Suppressor macrophage treated with lipopolysaccharide for 4 hours (primary cell): ENCODE measurements at places on chromosomes 7 and 10.

- DNase-seq: no peak
Observed at GRCh38 chr7:30896036-30896435, 15.6 kb upstream of the AQP1 start.

DNA sequence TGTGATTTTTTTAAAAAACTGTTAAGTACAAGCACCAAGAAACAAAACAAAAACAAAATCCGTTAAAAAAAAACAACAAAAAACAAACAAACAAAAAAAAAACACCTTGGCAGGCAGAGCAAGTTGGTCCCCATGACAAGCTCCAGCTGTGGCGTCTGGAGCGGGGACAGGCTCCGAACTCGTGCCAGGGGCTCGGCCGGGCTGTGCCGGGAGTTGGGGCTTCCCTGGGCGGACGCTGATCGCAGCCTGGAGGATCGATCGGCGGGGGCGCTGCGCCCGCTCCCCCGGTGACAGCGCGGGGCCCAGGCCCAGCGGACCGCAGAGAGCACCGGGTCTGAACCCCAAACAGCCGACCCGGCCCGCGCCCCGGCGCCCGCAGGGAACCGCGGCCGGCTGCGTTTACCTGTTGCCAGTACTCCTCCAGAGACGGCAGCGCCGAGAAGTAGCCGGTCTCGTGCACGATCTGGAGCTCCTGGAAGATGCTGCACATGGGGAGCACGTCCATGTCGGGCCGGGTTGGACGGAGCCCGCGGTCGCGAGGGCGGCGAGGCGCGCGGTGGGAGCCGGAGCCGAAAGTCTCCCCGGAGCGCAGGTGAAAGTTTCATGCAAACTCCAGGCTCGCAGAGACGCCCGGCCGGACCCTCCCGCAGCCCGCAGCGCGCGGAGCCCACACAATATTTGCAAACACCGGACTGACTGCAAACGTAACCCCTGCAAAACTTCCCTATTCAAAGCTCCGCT, at the start of gene KLF6:
KLF6 (minus strand) TSS at position 700 of the 741 bp plus-strand sequence; CDS start at position 505, 195 bp downstream.
- peak; percentile 62 for DNase-seq

DNA sequence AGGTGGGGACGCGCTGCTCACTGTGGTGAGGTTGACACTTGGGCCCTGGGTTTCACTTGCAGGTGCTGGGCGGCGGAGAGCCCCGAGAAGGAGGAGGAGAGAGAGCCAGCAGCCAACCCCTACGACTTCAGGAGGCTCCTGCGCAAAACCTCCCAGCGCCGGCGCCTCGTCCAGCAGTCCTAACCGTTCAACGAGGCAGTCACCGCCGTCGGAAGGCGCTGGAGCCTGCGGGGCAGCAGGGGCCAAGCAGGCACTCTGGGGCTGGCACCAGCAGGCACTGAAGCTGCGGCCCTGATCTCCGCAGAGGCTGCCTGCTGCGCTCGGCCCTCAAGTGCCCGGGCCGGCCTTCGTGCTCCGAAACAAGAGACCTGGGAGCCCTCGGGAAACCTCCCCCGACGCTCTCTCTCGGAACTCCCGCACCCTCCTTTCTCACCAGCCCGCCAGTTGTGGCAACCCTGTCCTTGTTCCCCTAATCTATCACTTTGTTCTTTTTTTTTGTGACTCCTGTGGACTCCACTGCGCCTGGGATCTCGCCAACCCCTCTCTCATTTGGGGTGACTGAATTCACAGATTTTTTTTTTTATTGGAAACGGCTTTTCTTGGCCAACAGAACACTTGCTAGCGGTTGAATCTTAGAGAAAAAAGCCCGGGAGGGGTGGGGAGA, 4.7 kb upstream of the GAD2 start:
- DNase-seq: no peak

- no peak for DNase-seq
Observed at GRCh38 chr7:90919816-90920215, 323.7 kb downstream of the CDK14 start.

DNA sequence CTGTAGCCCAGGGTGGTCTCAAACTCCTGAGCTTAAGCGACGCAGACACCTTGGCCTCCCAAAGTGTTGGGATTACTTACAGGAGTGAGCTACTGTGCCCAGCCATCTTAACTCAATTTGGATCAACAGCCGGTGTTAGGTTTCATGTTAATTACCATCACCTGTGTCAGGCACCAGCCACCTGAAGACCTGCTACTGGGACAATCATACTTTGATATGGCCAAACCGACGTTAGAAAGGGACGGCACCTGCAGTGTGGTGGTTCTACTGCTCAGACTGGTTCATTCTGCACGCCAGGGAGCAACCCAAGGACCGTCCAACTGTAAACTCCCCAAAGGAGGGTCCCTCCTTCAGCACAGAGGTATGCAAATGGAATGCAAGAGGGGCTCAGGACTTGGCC, 74.2 kb upstream of the CYTH3 start:
- no peak for DNase-seq

DNA sequence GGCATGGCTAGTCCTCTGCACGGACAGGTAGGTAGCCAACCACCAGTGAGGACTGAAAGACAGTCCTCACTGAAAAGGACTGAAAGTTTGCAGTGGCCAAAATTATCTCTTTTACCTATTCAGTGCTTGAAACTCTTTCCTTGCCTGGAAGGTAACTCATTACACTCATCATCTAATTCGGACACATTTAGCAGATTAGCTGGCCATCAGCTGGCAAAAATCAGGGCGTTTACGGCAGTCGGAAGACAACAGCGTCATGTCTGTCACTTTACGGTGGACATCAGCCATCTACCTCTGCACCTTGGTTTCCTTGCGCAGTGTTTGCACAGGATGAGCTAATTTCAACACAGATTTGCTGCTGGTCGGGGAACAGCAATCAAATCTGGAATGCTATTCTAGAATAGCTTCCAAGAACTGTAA, 740 bp downstream of the ANXA7 start:
- DNase-seq: no peak

DNA sequence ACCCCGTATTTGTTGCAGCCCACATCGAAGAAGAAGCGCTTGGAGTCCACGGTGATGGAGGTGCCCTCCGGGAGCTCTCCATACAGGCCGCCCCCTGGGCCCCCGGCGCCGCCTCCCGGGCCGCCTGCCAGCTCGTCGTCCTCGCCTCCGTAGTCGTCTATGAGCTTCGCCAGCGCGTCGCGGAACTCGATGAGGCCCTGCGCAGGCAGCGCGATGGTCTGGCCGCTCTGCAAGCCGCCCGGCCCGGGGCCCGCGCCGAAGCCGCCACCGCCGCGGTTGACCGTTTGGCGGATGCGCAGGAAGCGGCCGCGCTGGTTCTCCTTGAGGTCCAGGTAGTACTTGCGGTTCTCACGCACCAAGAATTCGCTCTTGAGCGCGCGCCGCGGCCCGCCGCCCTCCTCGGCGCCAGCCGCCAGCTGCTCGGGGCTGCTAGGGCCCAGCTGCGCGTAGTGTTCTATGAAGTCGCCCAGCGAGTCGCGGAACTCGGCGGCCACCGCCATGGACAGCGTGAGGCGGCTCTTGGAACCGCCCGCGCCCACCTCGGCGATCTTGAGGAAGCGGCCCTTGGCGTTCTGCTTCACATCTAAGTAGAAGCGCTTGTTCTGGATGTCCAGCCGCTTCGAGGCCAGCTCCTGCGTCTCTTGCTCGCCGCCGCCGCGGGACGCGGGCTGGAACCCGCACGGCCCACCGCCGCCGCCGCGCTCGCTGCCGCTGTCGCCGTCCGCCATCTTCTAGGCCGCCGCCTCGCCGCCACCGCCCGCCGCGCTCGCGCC, 523 bp downstream of the PURB start:
- DNase-seq: peak; percentile 66

DNA sequence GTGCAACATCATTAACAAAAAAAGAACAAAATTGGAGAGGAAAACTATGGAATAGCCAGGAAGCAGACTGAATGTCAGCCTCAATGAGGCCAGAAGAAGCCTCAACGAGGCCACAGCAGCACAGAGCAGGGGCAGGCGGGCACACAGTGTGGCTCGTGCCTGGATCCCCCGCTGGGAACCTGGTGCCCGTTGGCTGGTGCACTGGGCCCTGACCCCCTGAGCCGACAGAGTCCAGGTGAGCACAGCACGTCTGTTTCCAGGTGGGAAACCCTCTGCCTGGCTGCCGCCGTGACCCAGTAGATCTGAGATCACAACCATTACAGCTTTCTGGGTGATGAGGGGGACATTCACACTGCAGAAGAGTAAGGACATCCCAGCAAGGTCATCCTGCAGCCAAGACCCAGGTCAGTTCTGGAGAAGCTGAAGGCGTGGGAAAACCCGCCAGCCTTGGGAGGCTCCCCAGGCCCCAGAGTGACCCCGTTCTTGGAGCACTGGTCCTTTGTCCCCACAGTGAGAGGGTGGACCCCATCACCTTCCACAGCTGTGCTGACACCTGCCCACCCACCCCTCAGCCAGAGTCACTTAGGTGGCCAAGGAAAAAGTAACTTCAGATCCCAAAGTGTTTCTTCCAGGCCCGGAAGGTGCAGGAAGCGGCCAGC, 222.1 kb downstream of the ADARB2 start:
- no peak for DNase-seq
